Spinal cord (tissue), 10 donors: ENCODE measurements at places on chromosomes 7 and 10. TPM values are rescaled to one million over a fixed set of nuclear protein-coding genes. Genes with fewer than 3 reads are reported as not detected.

Gene COL28A1
- 7.9 TPM for polyA plus RNA-seq

Gene CNPY1
- polyA plus RNA-seq = not detected

Gene CTBP2
- polyA plus RNA-seq = 96.2 TPM

Gene TACC2
- polyA plus RNA-seq = 91.9 TPM

Gene GDF2
- polyA plus RNA-seq = not detected

Gene HKDC1
- 2.2 TPM for polyA plus RNA-seq

Gene NPC1L1
- 0.11 TPM for polyA plus RNA-seq

Gene GPR22
- 11.8 TPM for polyA plus RNA-seq

Gene RADIL
- 23.7 TPM for polyA plus RNA-seq

Gene SUN3
- 1.4 TPM for polyA plus RNA-seq

Gene DNAH11
- polyA plus RNA-seq = 7.8 TPM

Gene LRRC18
- 0.62 TPM for polyA plus RNA-seq

Gene LIPN
- polyA plus RNA-seq = not detected

Gene CDNF
- 1.5 TPM for polyA plus RNA-seq

Gene MEPCE
- polyA plus RNA-seq = 41.8 TPM

Gene ADD3
- 193 TPM for polyA plus RNA-seq

Gene ELN
- 114 TPM for polyA plus RNA-seq

Gene CRYGN
- 0.55 TPM for polyA plus RNA-seq

Gene TET1
- polyA plus RNA-seq = 6.8 TPM

Gene OPN4
- not detected for polyA plus RNA-seq

Gene ZNF786
- 10.2 TPM for polyA plus RNA-seq

Gene DPYSL4
- polyA plus RNA-seq = 97.6 TPM

Gene GRID2IP
- 1.2 TPM for polyA plus RNA-seq

Gene MMP21
- polyA plus RNA-seq = 0.17 TPM

Gene WEE2
- 0.57 TPM for polyA plus RNA-seq

Gene PEX1
- 31.6 TPM for polyA plus RNA-seq

Gene WIPF3
- 17.0 TPM for polyA plus RNA-seq

Gene NUDT5
- 48.6 TPM for polyA plus RNA-seq

Gene RBP3
- polyA plus RNA-seq = 0.29 TPM
